ENCODE measurements at places on chromosomes 11 and 22. TPM values are rescaled to one million over a fixed set of nuclear protein-coding genes. Genes with fewer than 3 reads are reported as not detected.
A peak's percentile ranks its signal among the peaks of the same experiment; 100 is the strongest.

Gene RAB38
- 7.1 TPM for total RNA-seq

Gene CATSPERZ
- total RNA-seq: not detected

DNA sequence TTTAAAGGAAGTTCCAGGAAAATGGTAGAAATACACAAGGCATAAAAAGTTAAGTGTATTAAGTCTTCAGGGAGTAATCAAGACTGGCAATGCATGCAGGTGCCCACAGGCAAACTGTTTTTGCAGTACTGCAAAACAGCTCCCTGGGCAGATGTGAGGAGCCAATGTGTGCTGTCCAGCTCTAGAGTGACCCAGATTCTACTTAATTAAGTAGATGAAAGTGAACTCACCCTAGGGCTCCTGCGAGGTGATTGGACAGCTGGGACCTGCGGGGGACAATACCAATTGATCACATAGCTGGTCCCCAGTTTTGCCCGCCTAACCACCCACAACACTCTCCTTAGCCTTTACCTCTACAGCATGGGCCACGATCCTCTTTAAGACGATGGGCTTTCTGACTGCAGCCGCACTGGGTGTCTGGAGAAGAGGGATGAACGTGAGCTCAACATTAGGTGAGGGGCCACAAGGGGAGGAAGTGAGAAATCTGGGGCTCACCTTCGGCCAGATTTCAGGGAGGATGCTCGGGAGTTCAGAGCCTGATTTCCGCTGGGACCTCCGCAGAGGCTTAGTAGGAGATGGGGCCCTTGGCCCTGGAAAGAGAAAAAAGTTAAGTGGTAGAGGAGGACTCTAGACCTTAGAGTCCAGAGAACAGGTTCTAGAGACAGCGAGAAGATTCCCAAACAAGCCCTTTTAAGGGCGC, 556 bp downstream of the CDCA5 start:
- H3K4me1 ChIP-seq: peaks cover 24% of the 10 kb centered on the region
- H3K27me3 ChIP-seq: no peaks in the 10 kb centered on the region
- no peak for DNase-seq
- H3K36me3 ChIP-seq: peaks cover 8% of the 10 kb centered on the region

DNA sequence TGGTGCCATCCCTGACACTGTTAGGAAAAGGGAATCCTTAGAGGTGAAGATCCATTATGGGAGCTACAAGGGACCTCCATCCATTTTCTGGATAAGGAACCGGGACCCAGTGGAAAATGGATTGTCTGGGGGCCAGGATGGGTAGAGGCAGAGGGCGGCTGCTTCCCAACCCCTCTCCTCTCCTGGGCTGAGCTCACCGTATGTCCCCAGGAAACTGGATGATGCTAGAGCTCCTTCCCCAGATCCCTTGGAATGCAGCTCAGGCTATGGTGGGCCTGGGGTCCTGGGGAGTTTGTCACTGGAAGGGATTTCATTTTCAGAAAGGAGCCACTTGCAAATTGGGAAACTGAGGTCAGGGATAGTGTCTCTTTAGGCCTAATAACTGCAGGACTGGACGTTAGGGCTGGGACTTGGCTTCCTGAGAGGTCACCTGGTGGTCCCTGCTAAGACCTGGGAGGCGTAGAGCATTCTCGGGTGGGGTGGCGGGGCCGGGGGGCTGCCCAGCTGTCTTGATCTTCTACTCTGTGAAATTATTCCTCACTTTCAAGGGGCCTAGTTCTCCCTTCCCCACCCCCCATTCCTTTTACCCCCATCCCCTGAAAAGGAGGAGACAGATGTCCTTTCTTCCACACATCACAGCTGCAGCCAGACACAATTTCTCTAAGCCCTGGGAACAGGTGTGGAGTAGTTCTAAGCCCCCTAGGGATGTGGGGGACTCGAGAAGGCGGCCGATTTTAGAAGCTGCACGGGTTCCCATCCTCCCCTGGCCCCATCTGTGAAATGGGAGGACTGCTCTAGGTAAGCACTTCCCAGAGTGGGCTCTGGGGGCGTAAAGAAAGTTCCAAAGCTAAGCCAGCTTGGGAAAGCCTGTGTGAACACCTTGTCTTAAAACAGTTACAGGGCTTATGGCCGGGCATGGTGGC, 99.8 kb downstream of the PKNOX2 start:
- H3K36me3 ChIP-seq: no peaks in the 10 kb centered on the region
- peaks cover 12% of the 10 kb centered on the region for H3K4me1 ChIP-seq
- no peak overlapping the region for H3K4me3 ChIP-seq
- peak overlapping the region; percentile 54 for H3K27ac ChIP-seq

GRCh38 chr11:107824668-107825369, 33.8 kb downstream of the SLC35F2 start:
- no peak overlapping the region for H3K4me3 ChIP-seq
- no peaks in the 10 kb centered on the region for H3K36me3 ChIP-seq
- no peak overlapping the region for H3K27ac ChIP-seq
- no peak for DNase-seq
- no peaks in the 10 kb centered on the region for H3K27me3 ChIP-seq

- DNase-seq: no peak
- H3K4me1 ChIP-seq: peaks cover 12% of the 10 kb centered on the region
- no peaks in the 10 kb centered on the region for H3K27me3 ChIP-seq
- H3K36me3 ChIP-seq: no peaks in the 10 kb centered on the region
- no peak overlapping the region for H3K27ac ChIP-seq
These were observed 23.8 kb downstream of the KCNQ1 start for GRCh38 chr11:2468363-2469235.

- no peak overlapping the region for H3K4me3 ChIP-seq
- peaks cover 23% of the 10 kb centered on the region for H3K36me3 ChIP-seq
- no peak for DNase-seq
- H3K27ac ChIP-seq: no peak overlapping the region
These were observed 3.4 kb downstream of the RAB1B start for GRCh38 chr11:66271816-66272215.

- H3K36me3 ChIP-seq: peaks cover 26% of the 10 kb centered on the region
- H3K27me3 ChIP-seq: no peaks in the 10 kb centered on the region
- DNase-seq: no peak
These were observed 112.7 kb downstream of the ZBTB16 start for GRCh38 chr11:114172055-114172861.

GRCh38 chr11:74465291-74465708, 2.0 kb downstream of the KCNE3 start:
- H3K36me3 ChIP-seq: no peaks in the 10 kb centered on the region
- no peaks in the 10 kb centered on the region for H3K27me3 ChIP-seq
- no peak overlapping the region for H3K4me3 ChIP-seq
- peaks cover 51% of the 10 kb centered on the region for H3K4me1 ChIP-seq

DNA sequence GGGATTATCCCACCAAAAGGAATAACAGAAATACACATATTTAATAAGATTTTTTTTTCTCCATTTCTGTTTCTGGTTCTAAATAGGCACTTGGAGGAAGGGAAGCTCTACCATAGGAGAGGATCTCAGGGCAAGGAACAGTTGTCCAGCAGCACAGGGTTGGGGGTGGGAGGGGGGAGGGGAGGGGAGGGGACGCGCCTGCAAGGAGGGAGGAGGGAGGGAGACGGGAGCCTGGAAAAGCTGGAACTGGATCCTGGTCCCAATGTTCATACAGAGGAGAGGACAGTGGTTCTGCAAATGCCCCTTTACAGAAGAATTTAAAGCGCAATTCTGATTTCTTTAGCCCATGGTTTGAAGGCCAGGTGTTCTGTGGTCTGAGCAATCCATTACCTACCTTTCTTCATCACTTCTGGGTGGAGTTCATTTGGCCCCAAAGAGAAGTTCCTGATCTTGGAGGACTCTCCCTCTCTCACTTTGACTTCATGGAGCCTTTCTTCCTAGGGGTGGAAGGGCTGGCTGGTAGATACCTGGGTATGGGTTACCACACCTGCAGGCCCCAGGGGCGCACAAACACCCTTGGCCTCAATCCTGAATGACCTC, 348.9 kb upstream of the NCAM1 start:
- no peaks in the 10 kb centered on the region for H3K27me3 ChIP-seq
- no peak overlapping the region for H3K27ac ChIP-seq
- H3K4me1 ChIP-seq: peaks cover 3% of the 10 kb centered on the region
- no peak overlapping the region for H3K4me3 ChIP-seq
- H3K36me3 ChIP-seq: no peaks in the 10 kb centered on the region

DNA sequence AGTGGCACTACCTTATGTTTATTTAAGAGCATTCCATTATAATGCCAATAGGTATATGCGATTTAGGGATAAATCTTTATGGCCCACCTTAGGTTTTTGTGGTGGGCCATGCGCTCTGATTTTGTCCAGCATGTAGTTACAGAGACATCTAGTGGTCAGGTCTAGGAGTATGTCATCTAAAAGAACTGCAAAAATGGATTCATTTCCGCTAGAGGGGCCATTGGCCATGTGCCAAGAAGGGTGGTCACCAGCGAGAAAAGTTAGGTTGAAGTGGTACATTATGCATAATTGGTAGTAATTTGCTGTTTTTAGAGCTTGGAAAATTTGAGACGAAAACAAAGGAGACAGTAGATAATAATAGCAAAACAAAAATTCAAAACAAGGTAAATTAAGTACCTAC, 27.7 kb downstream of the LRRC4C start:
- no peak overlapping the region for H3K27ac ChIP-seq
- DNase-seq: no peak
- H3K27me3 ChIP-seq: no peaks in the 10 kb centered on the region
- H3K36me3 ChIP-seq: no peaks in the 10 kb centered on the region
- no peak overlapping the region for H3K4me3 ChIP-seq

DNA sequence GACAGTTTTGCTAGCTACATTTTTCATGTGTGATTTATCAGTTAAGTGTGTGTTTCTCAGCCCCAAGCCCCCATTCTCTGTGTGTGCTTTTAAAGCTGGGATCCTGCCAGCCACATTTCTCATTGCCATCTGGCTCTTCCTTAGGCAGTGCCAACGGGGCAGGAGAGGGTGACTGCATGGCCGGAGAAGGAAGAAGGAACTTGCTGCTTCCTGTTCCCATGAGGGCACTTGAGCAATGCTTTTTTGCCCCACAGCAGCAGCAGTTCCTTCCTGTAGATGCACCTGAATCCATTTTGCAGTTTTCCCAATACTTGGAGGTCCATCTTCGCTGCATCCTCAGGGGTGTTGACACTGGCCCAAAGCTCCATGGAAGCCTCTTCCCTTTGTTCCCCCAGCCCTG, 37.5 kb downstream of the TNRC6B start:
- H3K27me3 ChIP-seq: no peaks in the 10 kb centered on the region
- no peaks in the 10 kb centered on the region for H3K36me3 ChIP-seq
- no peak for DNase-seq
- peak overlapping the region; percentile 40 for H3K27ac ChIP-seq

DNA sequence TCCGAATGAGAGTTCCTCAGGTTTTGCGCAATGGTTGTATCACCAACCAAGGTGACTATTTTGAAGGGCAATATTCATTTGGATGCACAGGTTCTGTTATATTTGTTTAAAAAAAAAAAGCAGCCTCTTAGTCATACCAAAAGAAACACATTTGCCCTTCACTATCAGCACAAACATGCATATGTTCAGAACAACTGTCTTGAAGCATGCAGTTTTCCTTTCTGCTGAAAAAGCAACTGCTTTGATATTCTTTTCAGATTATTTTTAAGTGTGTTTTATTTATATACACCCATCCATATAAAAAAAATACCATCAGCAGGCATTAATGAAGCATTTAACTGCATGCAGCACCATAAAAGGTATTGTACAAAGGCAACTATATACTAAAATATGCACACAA, 67.8 kb downstream of the RBFOX2 start:
- no peak overlapping the region for H3K4me3 ChIP-seq
- no peaks in the 10 kb centered on the region for H3K27me3 ChIP-seq
- no peak for DNase-seq

DNA sequence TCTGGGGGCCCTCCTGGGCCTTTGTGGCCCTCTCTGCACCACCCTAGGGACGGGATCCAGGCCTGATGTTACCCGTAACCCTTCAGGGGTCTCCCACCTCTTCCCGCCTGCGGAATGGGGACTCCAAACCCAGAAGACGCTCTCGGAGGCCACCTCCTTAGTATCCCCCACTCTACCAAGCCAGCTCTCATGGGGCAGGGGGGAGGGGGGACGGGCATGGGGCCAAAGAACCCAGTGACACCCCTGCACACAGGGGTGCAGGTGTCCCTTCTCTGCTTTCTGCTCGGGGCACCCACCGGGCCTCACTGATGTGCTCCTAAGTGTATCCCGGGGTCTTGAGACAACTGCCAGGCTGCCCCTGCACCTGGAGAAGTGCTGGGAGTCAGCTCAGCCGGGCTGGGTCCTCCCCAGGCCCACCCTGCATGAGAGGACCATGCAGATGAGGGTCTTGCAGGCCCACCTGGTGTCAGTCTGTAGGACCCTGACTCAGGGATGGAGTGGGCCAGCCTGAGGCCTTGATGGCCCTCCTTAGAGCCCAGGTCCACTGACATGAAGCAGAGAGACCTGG, 176.9 kb downstream of the IGLL1 start:
- H3K4me1 ChIP-seq: no peaks in the 10 kb centered on the region
- peak overlapping the region; percentile 48 for H3K4me3 ChIP-seq
- H3K27me3 ChIP-seq: no peaks in the 10 kb centered on the region

DNA sequence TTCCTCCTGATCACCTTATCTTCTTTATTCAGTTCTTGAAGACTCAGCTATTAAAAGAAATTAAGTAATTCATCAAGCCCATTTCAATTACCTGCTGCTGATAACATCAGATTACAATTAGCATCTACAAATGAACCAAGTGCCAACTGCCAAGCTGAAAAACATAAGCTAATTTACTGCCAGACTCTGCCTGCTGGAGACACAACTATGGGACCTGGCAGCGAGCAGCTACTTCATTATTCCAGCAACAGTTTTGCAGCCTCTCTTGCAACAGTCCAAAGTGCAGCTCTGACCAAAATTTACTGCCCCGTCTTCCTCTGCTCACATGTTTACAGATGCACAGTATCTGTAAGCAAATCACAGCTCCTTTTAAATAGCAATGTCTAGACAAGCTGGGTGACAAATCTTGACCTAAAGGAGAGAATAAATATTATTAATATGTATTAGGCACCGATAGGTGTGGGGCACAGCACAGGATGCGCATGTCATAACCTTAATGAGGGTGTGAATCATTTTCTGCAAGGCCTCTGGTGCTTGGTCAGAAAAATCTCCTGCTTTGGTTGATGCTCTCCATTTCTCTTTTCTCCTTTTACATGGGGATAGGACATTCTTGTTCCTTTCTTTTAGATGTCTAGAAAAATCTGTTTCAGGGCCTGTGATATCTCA, 232.2 kb upstream of the PITPNB start:
- no peak for DNase-seq
- no peak overlapping the region for H3K4me3 ChIP-seq
- H3K27me3 ChIP-seq: no peaks in the 10 kb centered on the region
- H3K27ac ChIP-seq: no peak overlapping the region

DNA sequence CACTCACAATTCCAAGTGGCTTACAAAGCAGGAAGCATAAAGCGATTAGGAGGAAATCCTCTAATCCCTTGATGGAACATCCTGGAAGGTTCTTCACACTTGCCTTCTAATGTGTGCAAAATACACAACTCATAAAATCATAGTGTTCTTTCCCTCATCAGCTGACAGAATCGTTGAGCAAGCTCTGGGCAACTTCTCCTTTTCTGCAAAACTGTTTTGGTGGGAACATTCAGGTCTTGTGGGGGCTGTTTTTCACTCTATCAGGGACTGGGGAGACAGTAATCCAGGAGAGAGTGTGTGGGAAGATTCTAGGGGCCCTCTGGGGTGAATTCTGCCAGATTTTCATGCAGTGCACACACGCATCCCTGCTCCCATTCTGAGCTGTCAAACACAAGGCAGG, 53.2 kb downstream of the IRAG1 start:
- DNase-seq: no peak
- H3K4me3 ChIP-seq: no peak overlapping the region
- no peak overlapping the region for H3K27ac ChIP-seq
- H3K36me3 ChIP-seq: no peaks in the 10 kb centered on the region
- no peaks in the 10 kb centered on the region for H3K27me3 ChIP-seq
